ENCODE measurements at places on chromosomes 12 and 14. TPM values are rescaled to one million over a fixed set of nuclear protein-coding genes. Genes with fewer than 3 reads are reported as not detected.

DEGS2 gene
- total RNA-seq: 7.6 TPM

DNA sequence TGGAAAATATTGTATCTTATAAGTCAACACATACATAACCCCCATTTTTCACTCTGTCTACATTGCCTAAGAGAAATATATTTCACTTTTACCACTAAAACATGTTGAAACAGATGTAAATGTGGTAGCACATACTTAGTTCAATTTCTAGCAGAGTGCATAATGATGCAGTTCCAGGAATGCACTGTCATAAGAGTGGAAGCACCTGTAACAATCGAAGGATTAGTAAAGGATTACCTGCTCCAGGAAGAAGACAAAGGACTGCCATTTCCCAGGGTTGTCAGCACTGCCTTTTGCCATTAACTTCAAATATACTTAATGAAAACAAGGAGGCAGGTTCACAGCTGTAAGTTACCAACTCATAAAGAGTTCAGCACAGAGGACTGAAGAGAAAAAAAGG, 24.6 kb downstream of the DAD1 start:
- H3K4me1 ChIP-seq: peaks cover 57% of the 10 kb centered on the region
- peaks cover 10% of the 10 kb centered on the region for H3K36me3 ChIP-seq
- no peaks in the 10 kb centered on the region for H3K27me3 ChIP-seq
- H3K27ac ChIP-seq: peak overlapping the region; percentile 5
- no peak overlapping the region for H3K4me3 ChIP-seq

DNA sequence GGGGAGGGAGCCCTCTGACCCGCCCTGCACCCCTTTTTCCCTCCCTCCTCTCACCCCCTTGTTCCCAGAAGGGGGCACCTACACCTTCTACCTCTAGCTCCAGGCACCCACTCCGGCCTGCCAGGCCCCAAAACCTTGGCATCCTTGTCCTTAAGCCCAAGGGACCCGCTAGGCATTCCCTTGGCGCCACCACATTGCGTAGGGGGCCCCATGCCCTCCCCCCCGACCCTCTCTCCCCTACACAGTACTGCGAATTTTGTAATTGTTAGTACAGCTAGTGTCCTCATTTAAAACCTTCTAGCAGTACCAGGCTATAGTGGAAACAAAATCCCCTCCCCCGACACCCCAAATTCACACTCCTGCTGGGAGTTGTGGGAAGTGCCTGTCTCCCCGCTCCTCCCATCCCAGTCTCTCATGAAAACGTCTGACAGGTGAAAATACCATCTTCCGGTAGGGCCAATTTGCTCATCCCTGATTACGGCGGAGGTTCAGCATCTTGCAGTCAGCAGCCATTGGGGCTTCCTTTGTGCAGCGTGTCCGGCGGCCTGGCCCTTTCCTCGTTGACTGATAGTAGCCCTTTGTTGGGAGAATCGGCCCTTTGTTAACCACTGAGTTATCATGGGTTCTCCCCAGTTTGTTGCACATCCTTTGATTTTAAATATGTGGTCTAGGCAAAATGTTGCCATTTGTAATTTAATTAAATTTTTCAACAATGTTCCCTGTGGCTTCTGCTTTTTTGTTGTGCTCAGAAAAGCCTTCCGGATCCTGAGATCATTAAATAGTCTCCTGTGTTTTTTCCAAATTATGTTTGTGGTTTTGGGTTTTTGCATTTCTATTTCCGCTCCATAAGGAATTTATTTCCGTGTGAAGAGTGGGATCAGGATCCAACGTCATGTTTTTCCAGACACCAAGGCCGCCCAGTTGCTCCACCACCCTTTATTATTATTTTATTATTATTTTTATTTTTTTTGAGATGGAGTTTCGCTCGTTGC, 7.9 kb upstream of the CEP170B start:
- no peaks in the 10 kb centered on the region for H3K4me1 ChIP-seq
- H3K27ac ChIP-seq: no peak overlapping the region
- no peaks in the 10 kb centered on the region for H3K27me3 ChIP-seq
- DNase-seq: no peak
- H3K36me3 ChIP-seq: no peaks in the 10 kb centered on the region
- H3K4me3 ChIP-seq: no peak overlapping the region

DNA sequence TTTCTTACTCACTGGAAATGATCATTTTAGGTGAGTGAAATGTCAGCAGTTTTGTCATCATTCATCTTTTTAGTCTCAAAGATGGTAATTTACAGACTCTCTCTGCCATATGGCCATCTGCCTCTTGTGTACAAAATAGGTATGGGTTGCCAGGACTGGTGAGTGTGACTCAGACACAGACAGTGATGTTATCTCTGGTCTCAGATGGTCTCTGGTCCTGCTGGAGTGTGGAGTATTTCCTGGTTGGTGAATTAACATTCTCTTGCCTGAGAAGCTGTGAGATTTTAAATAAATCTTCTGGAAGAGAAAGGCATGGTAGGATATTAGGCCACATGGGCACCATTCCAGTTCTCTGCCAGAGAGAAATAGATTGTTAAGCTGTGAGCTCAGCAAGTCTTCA, 207.0 kb downstream of the ATP23 start:
- H3K27ac ChIP-seq: no peak overlapping the region
- no peaks in the 10 kb centered on the region for H3K36me3 ChIP-seq
- DNase-seq: no peak
- H3K4me3 ChIP-seq: no peak overlapping the region
- no peaks in the 10 kb centered on the region for H3K27me3 ChIP-seq

C14orf93 gene
- total RNA-seq: 17.9 TPM

- H3K4me3 ChIP-seq: no peak overlapping the region
- peaks cover 76% of the 10 kb centered on the region for H3K4me1 ChIP-seq
- H3K36me3 ChIP-seq: no peaks in the 10 kb centered on the region
- peak overlapping the region; percentile 70 for H3K27ac ChIP-seq
Measured at GRCh38 chr14:103517721-103518421, 4.8 kb downstream of the CKB start.

DNA sequence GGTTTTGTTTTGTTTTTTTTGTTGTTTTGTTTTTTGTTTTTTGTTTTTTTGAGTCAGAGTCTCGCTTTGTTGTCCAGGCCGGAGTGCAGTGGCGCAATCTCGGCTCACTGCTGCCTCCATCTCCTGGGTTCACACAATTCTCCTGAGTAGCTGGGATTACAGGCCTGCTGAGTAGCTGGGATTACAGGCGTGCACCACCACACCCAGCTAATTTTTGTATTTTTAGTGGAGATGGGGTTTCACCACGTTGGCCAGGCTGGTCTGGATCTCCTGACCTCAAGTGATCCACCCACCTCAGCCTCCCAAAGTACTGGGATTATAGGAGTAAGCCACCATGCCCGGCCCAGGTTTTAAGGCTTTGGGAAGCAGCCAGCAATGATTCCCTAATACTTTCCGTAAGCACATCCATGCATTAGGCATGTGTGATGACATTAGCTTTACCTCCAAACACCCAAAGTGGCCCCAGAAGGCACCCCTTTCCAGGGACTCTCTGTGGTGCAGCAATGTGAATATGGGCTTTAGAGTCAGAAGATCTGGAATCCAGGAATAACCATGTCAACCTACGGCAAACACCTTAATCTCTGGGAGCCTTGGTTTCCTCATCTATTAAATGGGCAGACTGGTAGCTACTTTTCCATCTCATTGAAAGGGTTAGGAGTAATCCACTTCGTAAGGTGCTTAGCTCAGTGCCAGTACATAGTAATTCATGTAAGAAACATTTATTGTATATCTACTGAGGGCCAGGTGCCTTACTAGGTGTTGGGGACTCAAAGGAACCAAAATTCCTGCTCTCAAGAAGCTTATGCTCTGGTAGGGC, 152.9 kb downstream of the ZFP36L1 start:
- no peak overlapping the region for H3K4me3 ChIP-seq
- peak overlapping the region; percentile 85 for H3K27ac ChIP-seq
- no peaks in the 10 kb centered on the region for H3K36me3 ChIP-seq

- no peaks in the 10 kb centered on the region for H3K36me3 ChIP-seq
- no peak overlapping the region for H3K4me3 ChIP-seq
- H3K27ac ChIP-seq: peak overlapping the region; percentile 84
- no peaks in the 10 kb centered on the region for H3K27me3 ChIP-seq
- DNase-seq: no peak
- peaks cover 60% of the 10 kb centered on the region for H3K4me1 ChIP-seq
Measured at GRCh38 chr14:61476754-61477410, 155.5 kb downstream of the PRKCH start.

DNA sequence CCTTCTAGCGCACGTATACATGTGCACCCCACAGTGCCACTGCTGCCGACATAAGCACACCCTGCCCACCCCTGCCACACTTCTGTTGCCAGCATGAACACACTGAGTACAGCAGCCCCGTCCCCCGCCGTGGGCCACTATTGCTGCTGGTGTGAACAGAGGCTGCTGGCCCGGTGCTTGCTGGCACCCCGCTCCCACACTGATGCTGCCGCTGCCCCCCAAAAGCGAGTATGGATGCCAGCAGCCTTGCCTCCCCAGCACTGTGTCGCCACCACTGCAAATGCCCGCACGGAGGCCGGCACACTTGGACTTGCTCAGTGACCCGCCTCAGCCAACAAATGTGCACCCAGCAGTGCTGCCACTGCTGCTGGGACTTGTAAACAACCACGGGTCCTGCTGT, 872.4 kb upstream of the ATXN7L3B start:
- no peaks in the 10 kb centered on the region for H3K4me1 ChIP-seq
- H3K27ac ChIP-seq: no peak overlapping the region
- no peaks in the 10 kb centered on the region for H3K27me3 ChIP-seq
- no peak for DNase-seq

- peaks cover 25% of the 10 kb centered on the region for H3K36me3 ChIP-seq
- no peak overlapping the region for H3K27ac ChIP-seq
- H3K4me1 ChIP-seq: peaks cover 4% of the 10 kb centered on the region
- no peak for DNase-seq
Measured at GRCh38 chr14:99462210-99462609, 18.4 kb downstream of the SETD3 start.

DNA sequence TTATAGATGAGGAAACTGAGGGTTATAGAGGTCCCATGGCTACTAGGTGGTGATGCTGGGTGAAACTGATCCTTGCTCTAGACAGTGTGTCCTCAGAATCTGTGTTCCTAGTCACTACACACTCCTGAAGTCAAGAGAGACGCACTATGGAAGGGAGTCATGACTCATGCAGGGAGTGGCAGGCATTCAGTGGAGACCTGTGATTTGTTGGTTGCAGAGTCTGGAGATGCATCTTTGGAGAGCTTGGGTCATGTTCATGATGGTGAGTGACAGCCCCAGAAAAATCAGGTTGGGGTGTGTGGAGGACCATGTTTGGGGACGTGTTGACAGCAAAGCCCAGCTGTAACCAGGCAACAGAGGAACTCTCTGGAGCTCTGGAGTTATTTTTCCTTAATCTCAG, 38.0 kb upstream of the FBXO21 start:
- DNase-seq: no peak
- no peaks in the 10 kb centered on the region for H3K36me3 ChIP-seq

Measured in thyroid gland (tissue), 4 donors.